Hypothalamus (tissue), 51 donors: ENCODE measurements at places on chromosomes 5 and 9.

GRCh38 chr9:121773286-121773953 lies 122.0 kb downstream of the DAB2IP start:
- no peak for DNase-seq

DNA sequence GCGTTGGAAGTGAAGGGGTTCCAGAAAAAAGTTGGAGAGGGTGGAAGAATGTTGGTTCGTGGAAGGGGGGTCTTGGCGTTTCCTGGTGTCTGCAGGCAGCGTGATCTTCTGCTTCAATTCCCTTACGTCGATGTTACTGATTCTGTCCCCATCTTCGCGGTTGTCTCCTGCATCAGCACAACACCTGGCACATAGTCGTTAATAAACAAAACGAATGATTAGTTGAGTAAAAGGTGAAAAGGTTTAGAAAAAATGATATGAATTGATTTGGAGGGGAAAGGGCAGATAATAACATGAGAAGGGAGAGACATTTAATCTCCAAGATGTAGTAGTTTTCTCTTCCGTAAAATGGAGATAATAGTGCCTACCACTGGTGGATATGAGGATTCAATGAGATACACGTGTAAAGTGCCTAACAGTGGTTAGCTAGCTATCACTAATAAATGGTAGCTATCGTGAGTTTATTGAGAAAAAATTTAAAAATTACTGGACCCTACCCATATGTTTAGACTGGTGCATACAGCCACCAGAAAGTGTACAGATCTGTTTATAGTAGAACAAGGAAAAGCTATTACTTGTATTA lies 556 bp downstream of the MTREX start:
- no peak for DNase-seq

DNA sequence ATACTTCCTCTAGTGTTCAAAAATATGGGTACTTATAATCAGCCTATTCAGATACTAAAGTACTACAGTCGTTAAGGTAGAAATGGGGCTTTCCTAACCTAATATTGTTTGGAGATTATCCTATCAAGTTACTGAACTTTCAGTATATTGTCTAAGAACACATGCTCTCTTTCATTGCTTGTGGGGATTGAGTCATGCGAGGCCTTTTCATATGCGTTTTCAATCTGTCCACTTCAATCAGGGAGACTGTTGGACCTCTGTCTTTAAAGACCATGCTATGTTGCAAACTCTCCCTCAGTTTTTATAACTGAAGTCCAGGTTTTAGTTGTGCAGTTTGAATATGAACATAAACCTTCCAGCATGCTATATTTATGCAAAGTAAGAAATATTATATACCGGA lies 15.0 kb downstream of the PRR16 start:
- no peak for DNase-seq

DNA sequence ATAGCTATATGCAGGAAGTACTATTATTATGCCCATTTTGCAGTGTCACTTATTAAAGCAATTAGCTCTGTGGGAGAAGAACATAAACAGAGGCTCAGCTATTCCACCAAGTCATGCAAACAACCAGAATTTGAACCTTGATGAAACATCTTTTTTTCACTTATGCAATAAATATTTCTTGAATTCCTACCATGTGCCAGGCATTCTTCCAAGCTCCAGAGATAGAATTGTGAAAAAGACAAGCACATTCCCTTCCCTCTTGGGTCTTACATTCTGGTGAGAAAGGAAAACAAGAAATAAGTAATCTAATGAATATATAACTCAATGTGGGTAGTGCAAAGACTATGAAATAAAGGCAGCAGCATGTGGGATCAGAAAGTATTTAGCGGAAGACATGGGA lies 32.1 kb upstream of the ADRB2 start:
- no peak for DNase-seq

GRCh38 chr5:132820162-132820754 lies 7.2 kb downstream of the SOWAHA start:
- DNase-seq: peak; percentile 98
